Activated naive CD4-positive, alpha-beta T cell treated with anti-CD3 and anti-CD28 coated beads, Interleukin-2, amount 50 U/mL, for 72 hours (primary cell): ENCODE measurements at places on chromosomes 7 and 10.

GRCh38 chr7:94642838-94643653, 12.9 kb downstream of the SGCE start:
- no peak for DNase-seq

DNA sequence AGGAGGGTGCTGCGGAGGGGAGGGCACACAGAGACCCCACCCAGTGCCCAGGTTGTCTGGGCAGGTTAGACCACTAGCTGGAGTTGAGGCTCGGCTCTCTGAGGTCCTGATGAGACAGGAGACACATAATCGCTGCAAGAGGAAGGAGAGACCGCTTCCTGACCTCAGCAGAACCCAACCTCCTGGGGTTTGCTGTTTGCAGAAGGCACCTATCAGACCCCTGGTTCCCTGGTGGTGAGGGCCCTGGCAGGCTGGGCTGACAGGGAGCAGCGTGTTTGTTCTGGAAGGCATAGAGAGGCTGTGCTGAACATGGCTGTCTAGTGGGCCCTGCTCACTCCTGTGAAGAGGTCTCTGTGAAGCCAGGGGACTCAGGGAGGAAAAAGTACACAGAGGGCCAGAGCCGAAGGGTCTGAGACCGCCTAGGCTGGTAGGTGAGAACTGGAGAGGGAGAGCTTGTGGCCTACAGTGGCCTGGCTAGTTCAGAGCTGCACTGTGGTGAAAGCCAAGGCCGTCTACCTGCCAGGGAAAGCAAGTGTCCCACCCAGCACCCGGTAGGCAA, 39.4 kb upstream of the NPFFR1 start:
- DNase-seq, result no peak

- no peak for DNase-seq
Measured at GRCh38 chr10:88810196-88810961, 7.8 kb downstream of the LIPM start.

DNA sequence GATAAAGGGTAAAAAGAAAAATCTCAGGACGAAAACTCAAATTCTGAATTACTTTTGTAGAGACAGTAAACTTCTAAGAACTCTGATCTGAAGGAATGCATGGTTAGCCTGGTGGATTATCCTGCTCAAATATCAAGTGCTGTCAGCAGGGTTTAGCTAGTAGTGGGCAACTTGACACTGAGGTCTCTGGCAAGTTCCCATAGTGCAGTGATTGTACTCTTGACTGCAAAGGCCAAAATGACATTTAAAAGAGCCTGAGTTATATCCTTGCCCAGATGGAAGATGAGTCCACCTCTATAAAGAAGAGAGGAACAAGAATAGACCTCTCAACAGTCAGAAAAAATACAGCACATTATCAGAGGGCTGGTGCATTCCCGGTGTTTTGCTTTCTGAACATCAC, 304.5 kb upstream of the IMMP2L start:
- DNase-seq, result no peak

- no peak for DNase-seq
Measured at GRCh38 chr10:15489431-15489830, 118.3 kb upstream of the FAM171A1 start.

DNA sequence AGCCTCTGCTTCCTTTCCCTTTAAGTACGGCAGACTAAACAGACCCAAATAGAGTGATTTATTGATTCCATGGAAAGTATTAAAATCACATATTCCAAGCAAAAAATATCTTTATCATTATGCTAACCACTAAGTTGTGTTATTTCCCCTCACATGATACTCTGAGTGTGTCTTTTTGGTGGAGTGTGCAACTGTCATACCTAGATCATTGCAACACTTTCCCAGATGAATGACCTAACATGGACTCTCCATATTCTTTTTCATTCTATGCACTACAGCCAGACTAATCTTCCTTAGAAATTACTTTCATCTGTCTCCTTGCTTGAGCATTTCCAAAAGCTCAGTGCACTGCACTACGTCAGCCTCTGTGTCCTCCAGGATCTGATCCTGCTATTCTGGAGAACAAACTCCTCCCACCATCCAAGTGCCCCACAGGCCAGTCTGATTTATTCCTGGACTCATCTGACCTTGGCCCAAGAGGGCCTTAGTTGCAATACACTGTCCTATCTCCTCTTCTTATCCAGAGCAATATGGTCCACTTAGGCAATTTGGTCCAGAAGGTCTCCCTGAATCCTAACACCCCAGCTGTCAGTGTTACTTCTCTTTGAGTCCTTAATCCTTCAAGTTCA, 263.3 kb upstream of the KLF6 start:
- no peak for DNase-seq

DNA sequence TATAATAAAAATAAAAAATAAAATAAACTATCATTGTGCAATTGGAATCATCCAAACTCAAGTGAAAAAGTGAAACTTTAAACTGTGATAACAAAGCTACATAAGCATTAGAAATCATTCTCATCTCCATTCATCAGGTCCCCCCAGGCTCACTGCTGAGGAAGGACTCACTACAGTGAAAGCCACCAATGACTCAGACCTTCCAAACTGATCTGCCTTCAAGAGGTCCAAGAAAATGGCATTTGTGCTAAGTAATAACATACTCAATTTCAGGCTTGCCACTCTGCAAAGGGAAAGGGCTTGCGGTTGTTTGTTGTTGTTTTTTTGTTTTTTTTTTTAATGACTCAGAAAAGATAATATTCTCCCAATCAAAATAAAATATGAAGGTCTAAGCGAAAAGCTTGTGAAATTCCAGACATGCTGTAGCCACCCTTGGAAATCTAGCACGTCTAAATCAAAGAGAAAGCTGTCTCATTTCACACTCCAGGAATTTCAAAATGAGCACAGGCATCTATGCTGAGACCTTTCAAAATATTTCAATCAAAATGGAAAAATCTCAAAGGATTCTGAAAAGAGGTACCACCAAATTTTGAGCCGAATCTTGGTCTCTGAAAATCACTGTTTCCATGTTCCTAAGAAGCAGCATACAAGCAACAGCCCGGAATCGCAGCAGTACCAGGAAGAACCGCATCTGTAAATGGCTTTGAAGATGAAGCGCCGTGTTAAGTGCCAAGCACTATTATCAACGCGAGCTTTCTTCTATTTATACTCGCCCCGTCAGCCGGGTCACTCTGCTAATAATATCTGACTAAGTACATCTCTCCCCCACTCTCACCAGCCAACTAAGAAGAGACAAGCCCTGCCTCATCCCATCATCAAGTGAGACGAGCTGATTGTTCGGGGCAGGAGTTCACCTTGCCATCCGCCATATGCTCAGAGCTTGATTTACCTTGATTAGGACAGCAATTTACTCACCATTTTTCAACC, 13.5 kb downstream of the SFMBT2 start:
- no peak for DNase-seq

GRCh38 chr10:38038107-38038931, 27.8 kb downstream of the ZNF33A start:
- no peak for DNase-seq

DNA sequence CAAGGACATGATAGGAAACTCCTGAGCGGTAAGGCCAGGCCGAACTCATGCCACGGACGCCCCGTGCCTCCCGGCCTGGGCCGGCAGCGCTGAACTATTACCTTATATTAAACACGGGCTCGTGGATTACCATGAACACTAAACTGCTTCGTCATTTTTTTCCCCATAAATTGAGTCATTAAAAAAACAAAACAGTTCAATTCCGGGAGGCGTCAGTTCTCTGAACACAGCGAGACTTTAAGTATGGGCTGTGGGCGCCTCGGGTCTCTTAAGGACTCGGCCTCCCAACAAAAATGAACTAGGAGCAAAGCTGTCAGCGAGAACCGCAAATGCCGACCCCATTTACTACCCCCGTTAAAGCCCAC, 519 bp downstream of the PITRM1 start:
- DNase-seq, result no peak

DNA sequence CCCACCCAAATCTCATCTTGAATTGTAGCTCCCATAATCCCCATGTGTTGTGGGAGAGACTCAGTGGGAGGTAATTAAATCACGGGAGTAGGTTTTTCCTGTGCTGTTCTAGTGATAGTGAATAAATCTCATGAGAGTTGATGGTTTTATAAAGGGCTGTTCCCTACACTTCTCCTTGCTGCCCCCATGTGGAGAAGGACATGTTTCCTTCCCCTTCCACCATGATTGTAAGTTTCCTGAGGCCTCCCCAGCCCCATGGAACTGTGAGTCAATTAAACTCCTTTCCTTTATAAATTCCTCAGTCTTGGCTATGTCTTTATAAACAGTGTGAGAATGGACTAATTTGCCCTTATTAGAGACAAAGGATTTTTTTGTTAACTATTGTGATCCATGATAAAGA, 48.5 kb upstream of the MKX start:
- DNase-seq, result no peak

DNA sequence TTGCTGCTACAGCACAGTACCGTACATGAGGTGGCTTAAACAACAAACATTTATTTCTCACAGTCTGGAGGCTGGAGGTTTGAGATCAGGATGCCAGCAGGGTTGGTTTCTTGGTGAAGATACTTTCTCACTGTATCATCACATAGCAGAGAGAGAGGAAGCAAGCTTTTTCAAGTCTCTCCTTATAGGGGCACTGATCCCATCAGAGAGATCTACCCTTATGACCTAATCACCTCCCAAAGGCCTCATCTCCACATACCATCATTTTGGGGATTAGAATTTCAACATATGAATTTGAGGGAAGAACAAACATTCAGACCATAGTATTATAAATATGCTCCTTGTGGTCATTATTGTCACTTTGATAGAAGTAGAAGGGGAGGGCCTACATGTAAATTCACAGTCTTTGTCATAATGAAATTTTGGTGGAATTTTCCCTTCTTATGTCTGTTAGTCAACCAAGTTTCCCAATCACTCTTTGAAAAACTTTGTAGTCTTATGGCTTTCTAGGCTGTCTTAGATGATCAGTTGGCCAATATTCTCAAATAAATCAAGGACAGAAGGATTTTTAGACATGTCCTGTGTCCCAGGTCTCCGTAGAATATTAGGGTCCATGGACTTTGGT, 606.2 kb downstream of the LRMDA start:
- no peak for DNase-seq

- DNase-seq, result no peak
Measured at GRCh38 chr10:60372436-60372835, 17.2 kb downstream of the ANK3 start.

DNA sequence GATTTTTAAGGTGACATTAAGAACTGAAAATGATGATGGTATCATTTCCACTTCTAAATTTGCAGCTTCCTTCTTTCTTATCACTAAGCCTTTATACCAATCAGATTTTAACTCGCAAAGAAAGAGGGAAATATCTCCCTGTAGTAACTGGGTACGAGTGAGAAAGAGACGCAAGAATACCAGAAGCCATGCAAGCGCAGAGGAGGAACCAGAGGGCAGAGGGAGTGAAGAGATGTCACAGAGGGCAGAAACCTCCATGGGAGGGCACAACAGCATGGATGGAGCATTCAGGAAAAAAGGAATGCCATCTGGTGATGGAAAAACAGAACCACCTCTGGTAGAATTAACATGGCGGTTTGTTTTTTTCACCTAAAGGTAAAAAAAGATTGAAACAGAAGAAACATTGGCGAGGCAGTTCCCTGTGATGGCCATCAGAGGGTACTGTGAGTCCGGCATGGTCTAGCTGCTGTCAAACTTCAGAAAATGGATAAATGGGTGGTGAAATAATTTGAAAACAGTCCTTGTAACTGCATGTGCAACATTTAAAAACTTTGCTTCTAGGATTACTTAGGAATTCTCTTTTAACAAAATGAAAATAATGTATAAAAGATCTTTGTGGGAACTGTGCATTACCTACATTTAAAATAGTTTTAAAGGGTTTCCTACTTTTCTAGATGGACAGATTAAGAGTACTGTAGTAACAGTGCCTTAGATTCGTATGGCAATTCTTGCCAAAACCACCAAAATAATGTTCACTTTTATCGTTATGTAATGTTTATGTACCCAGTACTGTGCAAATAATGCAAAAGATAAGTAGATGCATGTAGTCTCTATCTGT, 91.8 kb downstream of the ARHGAP12 start:
- DNase-seq, result no peak

GRCh38 chr7:7731732-7732131, 13.3 kb upstream of the RPA3 start:
- DNase-seq, result no peak

DNA sequence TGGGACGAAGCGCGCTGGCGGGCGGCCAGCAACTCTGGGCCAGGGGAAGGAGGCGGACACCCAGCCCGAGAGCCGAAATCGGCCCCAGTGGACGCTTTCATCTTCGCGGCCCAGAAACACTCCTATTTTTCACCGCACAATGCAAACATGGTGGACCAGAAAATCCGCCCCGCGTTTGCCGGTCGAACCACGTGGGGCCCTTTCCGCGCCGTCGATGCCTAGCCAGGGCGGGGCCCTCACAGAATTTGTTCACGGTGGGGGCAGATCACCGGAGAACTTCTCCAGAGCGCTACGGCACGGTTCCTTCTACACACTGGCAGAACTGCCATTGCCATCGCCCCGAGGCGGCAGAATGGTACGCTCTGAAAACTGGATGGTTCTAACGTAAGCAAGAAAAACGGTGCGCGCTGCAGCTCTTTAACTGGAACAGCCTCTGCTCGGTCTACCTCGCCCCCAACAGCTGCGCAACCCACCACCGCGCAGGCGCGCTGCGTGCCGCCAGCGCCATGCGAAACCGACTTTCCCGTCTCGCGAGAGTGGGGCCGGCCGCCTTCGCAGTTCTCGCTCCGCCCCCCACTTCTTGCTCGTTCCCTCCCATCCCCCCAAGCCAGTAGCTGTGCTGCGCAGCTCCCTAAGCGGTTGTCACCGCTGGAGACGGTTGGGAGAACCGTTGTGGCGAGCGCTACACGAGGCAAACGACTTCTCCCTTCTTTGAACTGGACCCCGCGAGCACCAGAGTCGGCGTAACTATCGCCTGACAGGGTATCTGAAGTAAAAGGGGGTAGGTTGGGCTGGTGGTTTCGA, at the start of gene HNRNPH3:
TSS of gene HNRNPH3 (plus strand) at position 610 of the 804 bp plus-strand sequence. CDS start 5,158 bp downstream, outside the sequence.
- DNase-seq, result peak; percentile 98

GRCh38 chr7:135558337-135558767, 635 bp downstream of the NUP205 start:
- peak; percentile 56 for DNase-seq

DNA sequence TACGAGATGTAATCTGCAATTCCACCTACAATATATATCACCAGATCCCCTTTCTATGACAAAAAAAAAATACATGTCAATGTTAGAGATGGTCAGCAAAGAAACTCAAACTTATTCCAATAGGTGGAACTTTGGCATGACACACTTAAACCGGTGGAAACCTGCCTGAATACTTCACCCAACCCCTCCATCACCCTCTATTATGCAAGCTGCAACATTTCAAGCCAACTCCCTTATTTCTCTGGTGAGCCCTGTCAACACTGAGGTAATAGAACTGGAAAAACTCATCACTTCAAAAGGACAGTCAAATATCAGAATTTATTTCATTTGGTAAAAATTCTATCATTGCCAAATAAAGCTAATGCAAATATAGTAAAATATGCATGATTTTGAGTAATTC, 3.6 kb downstream of the ZNF438 start:
- no peak for DNase-seq

DNA sequence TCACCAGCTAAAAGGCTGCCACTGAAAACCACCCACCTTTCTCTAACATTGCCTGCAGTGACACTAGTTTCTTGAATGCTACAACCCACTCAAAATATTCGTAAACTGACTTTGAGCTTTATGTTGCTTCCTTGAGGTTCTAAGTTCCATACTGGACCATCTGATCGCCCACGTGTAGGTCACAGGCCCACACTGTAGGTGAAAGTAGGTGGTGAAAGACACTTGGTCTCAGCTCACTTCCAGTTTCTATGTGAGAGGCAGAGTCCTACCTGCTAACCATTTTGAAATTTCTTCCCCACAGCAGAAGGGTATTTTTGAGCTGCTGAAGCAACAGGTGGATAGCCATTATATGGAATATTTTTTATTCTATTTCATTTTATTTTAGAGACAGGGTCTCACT, 97.3 kb downstream of the MYO3A start:
- DNase-seq, result no peak
